Esophagus squamous epithelium (tissue), 5 donors: ENCODE measurements at places on chromosomes 1 and 21.

GRCh38 chr1:200082329-200082728 lies 54.8 kb downstream of the NR5A2 start:
- no peak for DNase-seq

DNA sequence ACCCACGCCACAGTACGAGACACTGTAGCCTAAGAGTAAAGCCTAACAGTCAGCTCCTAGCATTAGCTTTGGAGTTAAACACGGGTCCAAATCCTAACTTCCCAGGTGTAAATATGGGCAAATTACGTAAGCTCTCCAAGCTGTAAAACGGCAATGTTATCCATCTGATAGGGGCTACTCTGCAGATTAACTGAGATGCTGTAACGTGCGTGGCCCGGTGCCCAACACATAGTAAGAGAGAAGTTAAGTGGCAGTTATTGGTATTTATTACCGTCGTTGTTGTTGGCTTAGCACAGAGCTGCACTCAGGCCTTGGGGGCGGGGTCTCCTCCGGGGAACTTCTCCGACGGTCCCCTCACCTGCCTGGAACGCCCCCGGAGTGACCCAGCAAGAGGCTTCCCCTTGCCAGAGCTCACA lies 457 bp downstream of the TRAPPC3 start:
- no peak for DNase-seq

DNA sequence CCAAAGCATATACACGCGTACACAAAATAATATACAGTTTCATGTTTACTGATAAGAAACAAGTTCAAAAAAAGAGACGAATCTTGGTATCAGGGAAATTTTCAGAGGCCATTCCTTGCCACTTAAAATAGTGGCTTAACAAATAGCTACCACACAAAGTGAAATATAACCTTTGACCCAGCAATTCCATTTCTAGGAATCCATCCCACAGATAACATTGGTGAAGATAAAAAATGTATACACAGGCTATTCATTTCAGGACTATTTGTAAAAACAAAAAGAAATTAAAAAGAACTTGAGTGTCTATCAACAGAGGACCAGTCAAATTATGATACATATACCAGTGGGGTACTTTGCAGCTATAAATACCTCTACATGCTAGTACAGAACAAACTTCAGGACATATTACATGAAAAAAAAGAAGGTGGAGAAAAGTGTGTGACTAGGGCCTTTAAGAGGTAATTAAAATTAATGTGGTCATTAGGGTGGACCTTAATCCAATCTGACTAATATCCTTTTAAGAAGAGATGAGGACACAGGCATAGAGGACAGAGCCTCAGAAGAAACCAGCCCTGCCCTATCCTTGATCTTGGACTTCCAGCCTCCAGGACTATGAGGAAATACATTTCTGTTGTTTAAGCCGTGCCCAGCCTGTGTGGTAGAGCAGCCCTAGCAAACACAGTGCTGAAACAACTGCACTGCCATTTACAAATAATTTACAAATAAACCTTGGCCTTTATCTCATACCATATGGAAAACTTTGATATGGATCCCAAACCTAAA lies 7.8 kb downstream of the UBE2G2 start:
- DNase-seq = no peak

DNA sequence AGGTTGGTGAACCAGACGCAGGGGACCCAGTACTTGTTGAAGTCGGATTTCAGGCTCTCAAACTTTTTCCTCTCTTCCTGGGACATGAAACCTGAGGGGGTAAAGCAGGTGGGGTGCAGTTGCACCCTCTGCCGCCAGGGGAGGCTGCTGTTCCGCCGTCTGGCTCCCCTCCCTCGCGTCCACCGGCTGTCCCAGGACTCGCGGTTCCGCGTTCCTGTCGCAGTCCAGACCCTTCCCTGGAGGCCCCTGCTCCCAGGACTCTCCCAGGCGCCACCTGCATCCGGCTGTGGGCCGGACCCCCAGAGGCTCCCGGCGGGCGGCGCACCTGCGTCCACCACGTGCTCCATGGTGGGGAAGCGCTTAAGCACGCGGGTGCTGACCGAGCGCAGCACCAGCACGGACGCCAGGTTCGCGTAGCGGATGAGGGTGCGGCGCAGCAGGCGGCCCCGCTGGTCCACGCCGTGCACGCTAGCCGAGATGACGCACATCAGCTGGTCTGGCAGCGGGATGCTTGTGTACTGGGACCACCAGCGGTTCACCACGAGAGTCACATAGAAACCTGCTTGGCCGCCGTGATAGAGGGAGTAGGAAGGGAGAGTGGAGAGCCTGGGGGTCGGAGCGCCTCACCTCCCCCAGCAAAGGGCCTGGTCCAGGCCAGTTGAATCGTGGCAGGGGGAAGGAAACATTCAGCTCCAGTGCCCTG lies 1.7 kb downstream of the BEST4 start:
- no peak for DNase-seq

DNA sequence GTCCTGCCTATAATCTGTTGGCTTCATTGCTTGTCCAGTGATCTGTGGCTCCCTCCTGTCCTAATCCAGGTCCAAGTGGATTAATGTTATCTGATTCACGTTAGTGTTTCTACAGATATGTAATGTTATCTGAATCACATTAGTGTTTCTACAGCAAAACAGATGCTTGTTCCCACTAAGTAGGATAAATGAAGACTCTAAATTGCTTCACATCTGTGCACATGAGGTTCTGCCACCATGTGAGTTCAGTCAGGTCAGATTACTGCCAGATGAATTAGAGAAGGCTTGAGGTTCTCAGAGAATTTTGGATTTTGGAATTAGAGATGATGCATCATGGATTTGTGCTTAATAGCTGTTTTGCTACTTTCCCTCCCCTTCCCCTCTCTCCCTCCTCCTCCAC lies 13.2 kb downstream of the DISC1 start:
- no peak for DNase-seq

GRCh38 chr1:17032741-17033140 lies 21.0 kb upstream of the ATP13A2 start:
- DNase-seq = no peak

DNA sequence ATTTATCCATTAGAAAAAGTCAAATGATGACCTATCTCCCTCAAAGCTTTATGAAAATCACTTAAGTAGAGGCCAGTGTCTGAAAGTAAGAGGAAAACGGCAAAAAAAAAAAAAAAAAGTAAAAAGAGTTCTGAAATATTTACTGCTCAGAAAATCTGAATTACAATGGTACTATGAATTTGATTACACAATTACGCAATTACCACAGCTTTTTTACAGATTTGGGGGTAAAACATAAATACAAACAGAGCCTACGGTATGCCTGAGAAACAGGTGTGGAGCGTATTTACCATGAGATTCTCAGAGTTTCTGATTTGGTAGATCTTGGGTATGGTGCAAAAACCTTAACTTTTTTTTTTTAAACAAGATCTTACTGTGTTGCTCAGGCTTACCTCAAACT lies 15.9 kb upstream of the FBXO28 start:
- DNase-seq = no peak
